Activated naive CD4-positive, alpha-beta T cell treated with anti-CD3 and anti-CD28 coated beads, Interleukin-2, amount 50 U/mL, for 72 hours (primary cell): ENCODE measurements at places on chromosomes 5 and 9.

DNA sequence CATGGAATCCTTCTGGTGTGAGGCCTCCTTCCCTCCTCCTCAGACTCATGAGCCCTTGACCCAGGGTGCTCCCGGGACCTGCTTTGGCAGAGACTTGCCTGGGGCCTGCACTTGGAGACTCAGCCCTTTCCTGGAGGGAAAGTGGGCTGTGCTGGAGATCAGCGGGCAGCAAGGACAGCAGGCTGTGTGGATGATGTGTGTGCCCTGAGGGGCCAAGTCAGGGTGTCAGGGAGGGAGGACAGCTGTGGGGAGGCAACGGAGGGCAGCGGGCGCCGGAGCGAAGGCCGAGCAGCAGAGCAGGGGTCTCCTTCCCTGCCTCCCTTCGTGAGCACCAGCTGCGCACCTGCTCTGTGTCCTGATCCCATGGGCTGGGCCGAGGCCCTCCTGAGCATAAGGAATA is 6.1 kb upstream of the CSF2 start:
- no peak for DNase-seq

DNA sequence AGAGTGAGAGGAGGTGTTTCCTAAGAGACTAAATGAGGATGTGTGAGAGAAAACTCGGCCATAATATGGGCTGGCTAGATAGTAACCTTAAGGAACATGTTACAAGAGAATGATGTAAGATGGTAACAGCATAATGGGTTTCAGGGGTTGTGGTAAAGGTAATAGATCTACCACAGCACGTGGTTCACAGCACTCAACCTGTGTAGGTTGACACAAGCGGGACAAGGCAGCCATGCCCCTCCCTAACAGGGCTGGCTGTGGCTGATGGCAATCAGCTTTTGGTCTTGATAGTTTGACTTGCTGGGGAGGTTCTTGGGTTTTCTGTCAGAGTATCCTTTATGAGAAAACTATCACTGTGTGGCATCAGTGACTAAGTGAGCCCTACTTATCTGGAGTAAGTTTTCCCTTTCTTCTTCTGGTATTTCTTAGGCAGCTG is 138.6 kb downstream of the TRIO start:
- DNase-seq: no peak

DNA sequence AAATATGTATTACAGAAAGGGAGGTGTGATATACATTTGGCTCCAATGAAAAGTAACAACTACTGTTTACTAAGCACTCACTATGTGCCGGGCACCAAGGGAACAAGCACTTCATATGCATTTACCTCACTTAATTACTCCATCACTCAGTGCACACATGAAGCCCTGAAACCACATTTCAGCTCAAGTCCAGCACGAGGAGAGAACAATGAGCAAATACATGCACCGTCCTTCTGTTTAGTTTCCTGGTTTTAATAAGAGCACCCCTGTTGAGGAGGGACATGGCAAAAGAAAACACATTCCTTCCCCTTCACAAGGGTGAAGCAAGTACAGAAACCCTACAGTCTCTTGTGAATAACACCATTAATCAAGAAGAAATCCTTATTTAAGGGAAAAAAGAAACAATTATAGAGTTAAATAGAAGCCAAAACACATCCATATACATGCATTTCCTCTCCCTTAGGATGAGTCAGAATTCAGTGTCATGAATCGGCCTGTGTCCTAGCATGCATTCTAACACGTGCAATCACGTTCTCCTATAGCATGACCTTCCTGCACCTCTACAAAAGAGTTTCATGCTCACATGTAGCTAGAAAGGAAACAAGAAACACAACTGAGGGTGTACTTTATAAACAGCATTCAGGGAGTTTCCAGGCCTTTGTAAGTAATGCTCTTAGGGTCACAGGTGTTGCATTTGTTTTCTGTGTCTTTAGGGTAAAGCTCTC is 411.6 kb downstream of the BNC2 start:
- DNase-seq: no peak

DNA sequence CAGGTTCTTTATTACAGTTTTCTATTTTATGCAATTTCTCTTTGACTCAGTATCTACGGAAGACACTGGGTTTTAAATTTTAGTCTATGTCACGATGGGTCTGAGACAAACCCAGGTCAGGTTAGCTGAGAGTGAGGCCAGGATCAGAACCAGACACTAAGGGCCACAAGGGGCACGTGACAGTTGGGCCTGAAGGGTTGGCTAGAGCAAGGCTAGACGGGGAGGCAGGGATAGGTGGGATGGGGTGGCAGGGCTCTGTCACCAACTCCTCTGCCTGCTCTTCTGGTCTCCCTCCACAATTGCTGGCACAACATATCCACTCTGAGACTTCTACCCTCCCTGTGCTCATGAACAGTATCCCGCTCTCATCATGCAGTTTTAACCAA is 76.4 kb downstream of the MED27 start:
- no peak for DNase-seq

GRCh38 chr9:27633764-27634163 is 60.5 kb upstream of the C9orf72 start:
- no peak for DNase-seq

GRCh38 chr5:171771856-171772255 is 13.8 kb upstream of the SMIM23 start:
- DNase-seq: no peak

- DNase-seq: peak; percentile 61
Measured at GRCh38 chr5:132427281-132428146, 58.0 kb downstream of the SLC22A5 start.

DNA sequence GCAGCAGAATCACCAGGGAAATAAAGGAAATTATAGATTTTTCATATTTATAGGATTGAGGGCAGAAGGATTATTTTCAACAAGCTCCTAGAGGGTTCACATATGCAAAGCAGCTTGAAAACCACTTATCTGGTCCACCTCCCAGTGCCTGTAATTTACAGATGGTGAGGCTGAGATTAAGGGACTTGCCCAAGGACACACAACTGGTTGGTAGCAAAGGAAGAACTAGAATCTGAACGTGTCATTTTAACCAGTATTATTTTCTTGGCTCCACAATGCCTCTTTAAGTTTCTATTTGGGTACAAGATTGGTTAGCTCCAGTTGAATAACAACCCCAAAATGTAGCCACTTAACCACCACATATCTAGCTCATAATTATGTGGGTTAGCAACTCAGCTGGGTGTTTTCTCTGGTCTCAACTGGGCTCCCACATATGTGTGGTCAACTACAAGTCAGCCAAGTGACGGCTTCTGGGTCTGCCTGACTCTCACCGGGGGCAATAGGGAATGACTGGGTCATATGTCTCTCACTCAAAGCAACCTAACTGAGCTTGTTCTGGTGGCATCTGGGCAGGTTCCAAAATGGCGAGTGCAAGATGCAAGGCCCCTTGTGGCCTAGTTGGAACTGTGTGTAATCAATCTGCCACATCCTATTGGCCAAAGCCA is 127.7 kb downstream of the ZDHHC21 start:
- no peak for DNase-seq

GRCh38 chr5:69167493-69167855 is 524 bp downstream of the CCNB1 start:
- no peak for DNase-seq

DNA sequence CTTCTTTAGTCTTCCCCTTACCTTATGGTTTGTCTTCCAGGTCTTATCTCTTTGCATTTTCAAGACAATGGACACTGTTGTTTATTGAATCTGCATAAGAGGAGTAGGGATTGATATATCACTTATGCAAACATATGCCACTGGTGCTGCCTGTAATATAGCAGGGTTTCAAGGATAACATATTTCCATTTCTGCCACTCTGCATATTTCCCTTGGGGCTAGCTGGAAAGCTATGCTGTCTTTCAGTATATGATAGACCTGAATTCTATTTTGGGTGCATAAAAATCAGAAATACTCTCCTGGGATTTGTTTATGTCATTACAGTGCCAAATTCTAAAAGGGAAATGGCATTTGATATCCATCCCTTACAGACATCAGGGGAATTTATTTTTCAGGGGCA is 400.2 kb downstream of the TLR4 start:
- DNase-seq: no peak

GRCh38 chr9:137611623-137612609 is 6.4 kb downstream of the ARRDC1 start:
- DNase-seq: no peak

DNA sequence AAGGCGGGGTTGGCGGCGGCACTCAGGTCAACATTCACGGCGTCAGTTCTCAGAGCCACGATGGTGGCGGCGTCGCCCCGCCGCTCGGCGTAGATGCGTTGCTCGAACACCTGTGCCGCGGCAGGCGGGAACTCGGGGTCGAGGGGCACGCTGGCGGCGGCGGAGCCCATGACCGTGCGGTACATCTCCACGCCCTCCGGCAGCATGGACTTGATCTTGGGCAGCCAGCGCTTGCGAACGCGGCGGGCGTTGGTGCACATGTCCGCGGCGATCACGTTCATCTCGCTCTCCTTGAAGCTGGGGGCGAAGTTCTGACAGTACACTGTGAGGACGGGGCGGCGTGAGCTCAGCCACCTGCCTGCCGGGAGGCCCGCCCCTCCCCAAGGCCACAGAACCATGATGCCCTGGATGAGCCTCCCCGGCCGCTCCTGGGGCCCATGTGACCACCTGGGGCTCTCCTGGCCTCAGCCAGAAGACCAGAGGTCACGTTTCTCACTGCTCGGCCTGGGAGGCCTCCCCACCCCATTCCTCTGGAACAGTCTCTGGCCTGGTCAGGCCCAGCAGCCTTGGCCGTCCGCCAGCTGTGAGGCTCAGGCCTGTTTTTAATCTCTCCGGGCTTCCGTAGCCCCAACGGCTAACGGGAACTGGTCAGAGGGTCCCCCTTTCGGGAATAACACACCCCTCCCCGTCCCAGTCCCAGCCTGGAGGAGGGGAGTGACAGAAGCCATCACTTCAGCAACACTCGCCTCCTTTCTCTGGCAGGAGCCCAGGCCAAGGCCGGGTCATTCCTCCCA is 50.7 kb upstream of the UBAC1 start:
- no peak for DNase-seq

DNA sequence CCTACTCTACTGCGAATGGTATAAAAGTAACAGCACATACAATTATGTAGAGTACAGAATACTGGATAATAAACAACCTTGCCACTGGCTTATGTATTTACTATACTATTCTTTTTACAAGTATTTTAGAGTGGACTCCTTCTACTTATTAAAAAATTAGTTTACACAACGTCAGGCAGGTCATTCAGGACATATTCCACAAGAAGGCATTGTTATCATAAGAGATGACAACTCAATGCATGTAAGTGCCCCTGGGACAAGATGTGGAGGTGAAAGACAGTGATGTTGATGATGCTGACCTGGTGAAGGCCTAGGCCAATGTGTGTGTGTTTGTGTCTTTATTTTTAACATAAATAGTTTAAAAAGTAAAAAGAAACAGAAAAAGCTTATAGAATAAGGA is 421.7 kb downstream of the CDH12 start:
- no peak for DNase-seq

- no peak for DNase-seq
Measured at GRCh38 chr9:126799034-126799433, 5.8 kb upstream of the ZBTB43 start.

DNA sequence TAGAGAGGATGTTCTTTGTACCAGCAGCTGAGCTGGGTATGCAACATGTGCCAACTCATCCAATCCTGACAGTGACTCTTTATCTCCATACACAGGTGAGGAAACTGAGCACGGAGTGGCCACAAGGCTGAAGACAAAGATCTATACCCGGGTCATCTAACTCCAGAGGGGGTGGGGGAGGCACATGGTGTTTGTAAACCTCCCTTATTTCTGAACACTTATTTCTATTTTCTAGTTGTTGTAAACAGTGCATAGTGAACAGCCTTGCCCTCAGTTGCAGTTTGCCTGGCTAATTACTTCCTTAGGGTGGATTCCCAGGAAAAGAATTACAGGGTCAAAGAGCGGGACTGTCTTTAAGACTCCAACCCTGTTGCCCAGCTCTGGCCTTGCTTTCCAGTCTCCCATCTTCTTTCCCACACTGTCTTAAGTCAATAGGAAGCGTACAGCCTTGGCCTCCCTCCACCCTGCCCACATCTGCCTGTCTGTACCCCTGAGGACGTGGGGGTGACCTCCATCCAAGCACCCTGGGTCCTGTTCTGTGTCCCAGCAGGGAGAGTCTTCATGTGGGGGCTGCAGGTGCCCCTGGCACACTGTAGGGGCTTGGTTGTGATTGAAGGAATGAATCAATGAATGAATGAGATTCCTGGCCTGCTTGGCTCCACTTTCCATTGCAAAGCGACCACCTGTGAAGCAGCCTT is 13.2 kb upstream of the FIBCD1 start:
- DNase-seq: no peak

- no peak for DNase-seq
Measured at GRCh38 chr9:136238342-136238732, 7.3 kb downstream of the QSOX2 start.

- DNase-seq: no peak
Measured at GRCh38 chr5:113343343-113343742, 91.4 kb downstream of the TSSK1B start.

DNA sequence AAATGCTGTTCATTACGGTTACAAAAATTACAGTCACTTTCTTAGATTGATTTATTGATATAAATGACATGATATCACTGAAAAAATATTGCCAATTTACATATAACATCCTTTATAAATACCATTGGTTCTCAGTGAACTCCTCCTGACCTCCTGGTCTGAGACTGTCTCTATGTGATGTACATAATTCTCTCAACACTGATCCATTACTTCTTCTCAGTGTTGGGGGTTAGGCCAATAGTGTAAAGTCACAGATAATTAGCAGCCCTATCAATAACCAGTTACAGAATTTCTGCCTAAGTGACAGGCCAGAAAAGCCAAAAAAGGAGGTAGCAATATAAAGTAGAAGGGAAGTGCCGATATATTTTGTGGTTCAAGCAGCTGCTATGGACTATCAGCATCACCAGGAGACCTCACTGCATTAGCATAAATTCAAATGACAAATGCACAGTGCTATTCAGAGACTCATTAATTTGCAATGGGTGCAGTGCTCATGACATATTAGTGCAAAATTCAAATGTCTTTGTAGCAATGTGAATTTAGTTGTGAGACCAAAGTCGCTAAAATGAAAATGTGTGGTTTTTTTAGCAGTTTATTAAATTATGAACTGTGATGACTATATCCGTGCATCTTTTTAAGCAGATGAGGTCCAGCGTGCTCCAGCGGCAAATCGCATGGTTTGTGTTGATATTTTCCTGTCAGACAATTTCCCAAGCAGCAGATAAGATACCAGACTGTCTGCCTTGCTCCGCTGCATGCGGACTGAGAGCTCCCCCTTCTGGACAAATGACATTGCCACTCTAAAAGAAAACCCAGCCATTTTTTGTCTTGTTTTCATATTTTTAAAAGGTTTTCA is 144.6 kb downstream of the CETN3 start:
- DNase-seq: no peak

GRCh38 chr5:131495536-131496399 is 139.3 kb downstream of the RAPGEF6 start:
- no peak for DNase-seq
